ENCODE measurements at places on chromosomes 11 and 22.

GRCh38 chr11:27650988-27651387 is 49.3 kb downstream of the BDNF start:
- no peak for DNase-seq

DNA sequence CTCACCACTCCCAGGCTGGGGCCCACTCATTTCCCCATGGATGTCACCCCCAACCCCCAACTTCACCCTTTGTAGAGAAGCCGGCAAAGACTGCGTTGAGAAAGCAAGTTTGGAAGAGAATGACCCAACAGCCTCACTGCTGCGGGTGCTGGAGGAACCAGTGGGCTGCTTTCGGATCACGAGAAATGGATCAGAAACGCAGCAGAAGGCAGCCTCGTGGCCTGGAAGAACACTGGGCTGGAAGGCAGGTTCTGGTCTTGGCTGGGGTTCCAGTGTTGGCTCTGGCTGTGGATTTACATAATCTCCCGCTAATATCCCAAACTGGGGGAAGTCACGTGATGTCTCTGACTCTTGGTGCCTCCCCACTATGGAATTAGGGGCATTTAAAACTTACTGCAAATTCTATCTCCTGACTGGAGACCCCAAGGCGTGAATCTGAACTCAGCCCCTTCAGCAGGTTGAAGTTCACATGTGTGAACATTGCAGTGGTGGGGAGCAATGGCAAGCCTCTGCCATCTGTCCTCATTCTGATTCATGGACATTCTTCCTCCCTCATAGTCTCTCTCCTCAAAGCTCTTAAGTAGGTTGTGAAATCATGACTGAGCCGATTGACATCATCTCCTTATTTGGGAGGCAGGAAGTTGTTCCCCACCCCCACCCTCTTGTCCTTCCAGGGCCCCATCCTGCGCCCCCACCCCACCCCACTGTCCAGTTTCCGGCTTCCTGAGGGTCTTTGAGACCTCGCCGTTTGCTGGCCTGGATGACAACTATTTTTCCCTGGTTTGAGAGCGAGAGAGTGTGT is 37.0 kb upstream of the TIMP3 start:
- DNase-seq, result no peak

DNA sequence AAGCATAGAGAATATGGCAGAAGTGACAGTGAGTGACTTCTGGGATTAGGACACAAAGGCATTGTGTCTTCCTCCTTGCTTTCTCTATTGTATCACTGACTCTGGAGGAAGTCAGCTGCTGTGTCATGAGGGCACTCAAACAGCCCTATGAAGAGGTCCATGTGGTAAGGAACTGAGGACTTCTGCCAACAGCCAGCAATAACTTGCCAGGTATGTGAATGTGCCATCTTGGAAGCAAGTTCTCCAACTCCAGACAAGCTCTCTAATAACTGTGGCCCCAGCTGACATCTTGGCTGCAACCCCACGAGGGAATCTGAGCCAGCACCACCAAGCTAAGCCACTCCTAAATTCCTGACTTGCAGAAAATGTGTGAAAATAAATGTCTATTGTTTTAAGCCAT is 83.6 kb upstream of the ZBED5 start:
- no peak for DNase-seq

DNA sequence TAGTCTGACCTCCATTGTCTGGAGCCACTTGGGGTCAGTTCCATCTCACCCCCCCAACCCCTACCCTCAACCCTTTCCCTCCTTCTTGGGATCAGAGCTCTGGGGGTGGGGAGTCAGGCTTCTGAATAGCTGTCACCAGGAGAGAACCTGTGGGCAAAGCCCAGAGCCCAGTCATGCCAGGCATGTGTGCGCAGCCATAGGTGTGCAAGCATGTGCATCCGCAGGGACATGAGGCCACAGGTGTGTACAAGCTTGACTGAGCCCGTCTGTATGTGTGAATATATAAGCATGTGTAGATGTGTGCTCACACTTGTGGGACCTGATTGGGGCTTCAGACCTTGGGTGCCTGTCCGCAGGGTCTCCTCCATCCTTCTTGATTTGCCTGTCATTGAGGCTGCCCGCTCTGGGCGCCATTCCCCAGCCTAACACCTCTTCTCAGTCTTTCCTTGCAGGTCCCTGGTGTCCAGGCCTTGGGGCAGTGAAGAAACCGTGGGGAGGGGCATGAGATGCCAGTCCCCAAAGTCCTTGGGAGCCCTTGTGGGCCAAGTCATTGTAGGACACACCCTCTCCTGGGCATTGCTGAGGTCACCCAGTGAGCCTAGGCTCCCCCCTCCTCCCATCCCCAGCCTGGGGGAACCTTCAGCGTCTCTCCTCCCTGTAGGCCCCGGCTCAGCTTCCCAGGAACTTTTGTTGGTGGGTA is 9.0 kb downstream of the ATG16L2 start:
- DNase-seq, result no peak

DNA sequence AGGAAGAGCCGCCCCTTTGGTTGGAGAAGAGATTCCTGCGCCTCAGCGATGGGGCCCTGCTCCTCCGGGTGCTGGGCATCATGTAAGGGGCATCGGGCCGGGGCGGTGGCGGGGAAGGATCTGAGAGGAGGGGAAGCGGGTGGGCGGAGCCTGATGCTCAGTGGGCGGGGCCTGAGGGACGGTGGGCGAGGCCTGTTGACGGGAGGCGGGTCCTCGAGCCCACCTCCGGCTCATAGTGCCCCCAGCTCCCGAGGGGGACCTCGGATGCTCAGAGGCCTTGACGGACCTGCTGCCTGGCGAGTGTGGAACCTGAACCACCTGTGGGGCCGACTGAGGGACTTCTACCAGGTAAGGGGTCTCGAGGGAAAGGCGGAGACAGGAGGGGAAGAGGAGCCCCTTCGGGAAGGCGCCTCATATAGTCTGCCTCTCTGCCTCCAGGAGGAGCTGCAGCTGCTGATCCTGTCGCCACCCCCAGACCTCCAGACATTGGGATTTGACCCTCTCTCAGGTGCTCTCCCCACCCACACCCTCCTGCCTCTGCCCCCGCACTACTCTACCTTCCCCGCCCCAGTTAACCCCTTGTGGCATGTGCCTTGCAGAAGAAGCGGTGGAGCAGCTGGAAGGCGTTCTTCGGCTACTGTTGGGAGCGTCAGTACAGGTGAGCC is 799 bp downstream of the CCDC88B start:
- DNase-seq, result peak; percentile 84

- DNase-seq, result no peak
These were observed 440 bp upstream of the TIMP3 start for GRCh38 chr22:32800994-32801536.

DNA sequence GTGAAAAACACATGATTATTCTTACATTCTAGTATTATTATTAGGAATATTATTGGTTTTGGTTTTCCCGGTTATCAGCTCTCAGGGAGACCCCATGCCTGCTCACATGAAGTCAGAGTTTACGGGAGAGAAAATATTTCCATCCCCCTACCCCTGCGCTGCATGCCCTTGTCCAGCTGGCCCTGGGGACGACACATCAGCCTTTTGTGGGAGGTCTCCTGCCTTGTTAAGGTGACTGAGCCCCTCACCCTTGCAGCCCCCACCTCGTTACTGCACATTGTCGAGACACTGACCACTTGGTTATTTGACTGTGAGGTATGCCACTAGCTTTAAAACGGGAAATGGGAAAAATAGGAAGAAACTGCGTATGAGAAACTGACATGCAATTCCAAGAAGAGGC is 63.0 kb downstream of the PARVG start:
- no peak for DNase-seq

DNA sequence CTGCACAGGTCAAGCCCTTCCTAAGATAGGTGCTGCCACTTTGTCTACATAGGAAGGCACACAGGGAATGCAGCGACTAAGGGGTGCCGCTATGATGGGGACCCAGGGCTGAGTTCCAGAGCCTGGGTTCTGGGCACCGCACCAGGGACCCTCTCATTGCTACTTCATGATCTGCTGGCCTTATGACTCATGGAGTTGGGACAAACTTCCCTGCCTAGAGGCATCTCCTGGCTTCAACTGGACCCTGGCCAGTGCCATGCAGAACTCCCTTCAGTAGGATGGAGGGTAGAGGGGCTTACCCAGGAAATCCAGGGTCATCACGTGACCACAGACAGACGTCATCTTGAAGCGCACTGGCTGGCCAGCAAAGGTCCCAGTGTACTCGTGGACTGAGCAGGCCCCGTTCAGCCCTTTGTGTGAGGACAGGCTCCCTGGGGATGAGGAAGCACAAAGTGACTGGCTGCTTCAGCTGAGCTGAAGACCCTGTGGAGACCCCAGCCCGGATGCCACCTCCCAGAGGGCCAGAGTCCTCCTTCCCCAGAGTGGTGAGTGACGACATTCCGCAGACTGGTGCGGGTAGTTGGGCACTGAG is 8.4 kb downstream of the TOP3B start:
- DNase-seq, result no peak

- DNase-seq, result no peak
These were observed 88.7 kb downstream of the IGLL5 start for GRCh38 chr22:22976033-22976922.

- peak; percentile 63 for DNase-seq
These were observed 73.3 kb upstream of the ZBED5 start for GRCh38 chr11:10930972-10931760.
